Activated CD8-positive, alpha-beta memory T cell treated with anti-CD3 and anti-CD28 coated beads, Interleukin-2, amount 50 U/mL, for 48 hours (primary cell): ENCODE measurements at places on chromosomes 2 and 18.

DNA sequence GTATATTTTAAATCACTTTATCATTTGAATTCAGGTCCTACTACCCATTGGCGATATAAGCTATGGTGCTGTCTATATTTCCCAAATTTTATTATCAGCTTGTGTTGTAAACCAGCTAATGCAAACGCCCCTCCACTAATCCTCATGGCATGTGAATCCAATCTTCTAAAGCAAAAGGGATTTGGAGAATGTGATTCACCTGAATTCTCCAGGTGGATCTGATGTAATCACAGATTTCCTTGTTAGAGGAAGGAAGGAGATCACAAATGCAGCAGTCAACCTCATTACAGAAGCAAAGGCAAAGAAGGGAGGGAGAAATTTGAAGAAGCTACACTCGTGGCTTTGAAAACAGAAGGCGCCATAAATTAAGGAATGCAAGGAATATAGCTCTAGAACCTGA, 431.1 kb upstream of the CDH19 start:
- no peak for DNase-seq

DNA sequence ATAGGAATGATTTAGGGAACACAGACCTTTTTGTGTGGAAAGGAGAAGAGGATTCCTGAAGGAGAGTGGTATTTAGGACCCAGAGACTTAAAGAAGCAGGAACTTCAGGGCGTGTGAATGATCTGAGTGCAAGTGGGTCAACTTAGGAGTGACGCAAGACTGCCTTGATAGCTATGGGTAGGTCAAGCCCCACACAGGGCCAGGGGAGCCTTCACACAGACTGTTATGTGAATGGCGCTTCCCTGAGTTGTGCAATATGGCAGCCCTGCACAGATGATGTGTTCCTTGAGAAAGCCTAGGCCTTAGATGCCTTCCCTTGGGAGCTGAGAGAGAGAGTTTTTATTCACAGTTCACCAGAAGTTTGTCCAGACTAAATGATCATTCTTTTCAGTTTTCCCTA, 47.1 kb upstream of the IGFBP5 start:
- no peak for DNase-seq

GRCh38 chr2:141529659-141530058, 601.2 kb downstream of the LRP1B start:
- no peak for DNase-seq

DNA sequence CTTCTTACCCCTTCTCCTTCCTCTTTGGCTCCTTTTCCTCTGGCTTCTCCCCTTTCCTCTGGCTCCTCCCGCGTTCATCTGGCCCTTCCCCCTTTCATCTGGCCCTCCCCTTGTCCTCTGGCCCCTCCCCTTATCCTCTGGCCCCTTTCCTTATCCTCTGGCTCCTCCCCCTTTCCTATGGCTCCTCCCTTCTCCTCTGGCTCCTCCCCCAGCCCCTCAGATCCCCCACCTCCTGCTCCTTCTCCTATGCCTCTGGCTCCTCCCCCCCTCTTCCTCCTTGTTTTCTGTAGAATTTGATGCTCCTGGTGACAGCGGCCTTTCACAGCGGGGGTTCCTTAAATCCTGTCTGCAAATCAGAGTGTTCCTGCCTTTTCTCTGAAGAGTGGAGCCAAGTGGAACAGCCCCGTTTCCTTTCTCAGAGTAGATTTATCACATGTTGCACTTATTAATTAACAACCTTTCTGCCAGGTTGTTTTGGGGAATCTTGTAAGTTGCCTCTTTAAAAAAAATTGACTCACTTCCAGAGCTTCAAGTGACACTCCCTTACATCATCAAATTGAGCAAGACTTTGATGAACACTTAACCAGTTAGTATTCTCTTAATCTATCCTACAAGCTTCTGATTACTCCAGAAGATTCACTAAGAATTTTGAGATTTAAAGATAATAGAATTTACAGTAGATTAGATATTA, 27.9 kb downstream of the FABP1 start:
- DNase-seq: no peak

GRCh38 chr18:29651122-29651680, 1391.3 kb downstream of the DSC3 start:
- DNase-seq: no peak

- DNase-seq: no peak
Measured at GRCh38 chr2:86185517-86186212, 9.6 kb downstream of the IMMT start.

GRCh38 chr2:191421950-191422349, 176.7 kb downstream of the MYO1B start:
- no peak for DNase-seq

- peak; percentile 61 for DNase-seq
Measured at GRCh38 chr18:76859474-76860339, 37.4 kb downstream of the ZNF236 start.

GRCh38 chr18:12384261-12384660, 7.2 kb upstream of the AFG3L2 start:
- DNase-seq: no peak

- DNase-seq: no peak
Measured at GRCh38 chr2:224257156-224257555, 144.8 kb downstream of the FAM124B start.

- peak; percentile 83 for DNase-seq
Measured at GRCh38 chr2:217886720-217887309, 116.0 kb downstream of the TNS1 start.

- DNase-seq: no peak
Measured at GRCh38 chr2:11177871-11178690, 22.8 kb downstream of the SLC66A3 start.

DNA sequence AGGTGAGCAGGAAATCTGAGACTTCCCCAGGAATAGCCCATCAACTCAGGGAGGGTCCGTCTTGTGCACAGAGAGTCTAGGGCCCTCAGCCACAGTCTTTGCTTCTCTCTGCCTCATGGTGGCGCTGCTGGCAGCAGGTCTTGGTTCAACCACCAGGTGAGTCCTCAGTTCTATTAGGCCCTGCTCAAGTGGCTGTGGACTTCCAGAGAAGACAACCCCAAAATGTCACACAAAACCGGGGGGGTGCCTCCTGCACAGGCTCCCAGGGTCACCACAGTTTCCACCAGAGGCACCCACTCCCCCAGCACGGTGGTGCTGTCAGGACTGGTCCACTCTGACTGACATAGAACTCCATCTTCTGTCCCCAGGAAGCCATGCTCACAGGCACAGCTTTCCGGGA, 2.4 kb upstream of the CHRNG start:
- DNase-seq: no peak

DNA sequence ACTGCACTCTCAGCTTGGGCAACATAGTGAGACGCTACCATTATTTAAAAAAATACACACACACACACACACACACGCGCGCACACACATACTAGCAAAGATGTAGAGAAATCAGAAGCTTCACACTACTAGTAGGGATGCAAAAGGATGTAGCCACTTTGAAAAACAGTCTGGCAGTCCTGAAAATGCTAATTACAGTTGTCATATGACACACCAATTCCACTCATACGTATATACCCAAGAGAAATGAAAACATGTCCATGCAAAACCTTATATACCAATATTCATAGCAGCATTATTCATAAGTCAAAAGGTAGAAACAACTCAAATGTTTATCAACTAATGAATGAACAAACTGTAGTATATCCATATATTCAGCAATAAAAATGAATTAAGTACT, 90.3 kb downstream of the SLC25A12 start:
- no peak for DNase-seq

- DNase-seq: no peak
Measured at GRCh38 chr2:239246723-239247122, 154.1 kb downstream of the HDAC4 start.

DNA sequence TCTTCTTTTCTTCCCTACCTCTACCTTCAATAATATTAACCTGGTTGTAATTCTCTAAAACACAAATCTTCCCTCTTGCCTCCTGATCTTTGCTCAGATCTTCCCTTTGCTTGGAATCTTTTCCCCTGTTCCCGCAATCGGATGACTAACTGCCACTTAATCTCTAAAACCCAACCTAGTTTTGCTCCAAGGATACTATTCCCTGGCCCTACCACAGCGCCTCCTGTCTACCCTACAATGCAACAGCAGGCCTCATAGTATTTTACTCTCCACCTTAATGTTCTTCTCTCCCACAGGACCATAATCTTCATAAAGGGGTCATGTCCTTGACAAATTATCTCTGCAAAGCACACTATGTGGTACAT, 246.8 kb upstream of the TNP1 start:
- no peak for DNase-seq

GRCh38 chr18:75581336-75582131, 154.0 kb upstream of the SMIM21 start:
- DNase-seq: no peak

DNA sequence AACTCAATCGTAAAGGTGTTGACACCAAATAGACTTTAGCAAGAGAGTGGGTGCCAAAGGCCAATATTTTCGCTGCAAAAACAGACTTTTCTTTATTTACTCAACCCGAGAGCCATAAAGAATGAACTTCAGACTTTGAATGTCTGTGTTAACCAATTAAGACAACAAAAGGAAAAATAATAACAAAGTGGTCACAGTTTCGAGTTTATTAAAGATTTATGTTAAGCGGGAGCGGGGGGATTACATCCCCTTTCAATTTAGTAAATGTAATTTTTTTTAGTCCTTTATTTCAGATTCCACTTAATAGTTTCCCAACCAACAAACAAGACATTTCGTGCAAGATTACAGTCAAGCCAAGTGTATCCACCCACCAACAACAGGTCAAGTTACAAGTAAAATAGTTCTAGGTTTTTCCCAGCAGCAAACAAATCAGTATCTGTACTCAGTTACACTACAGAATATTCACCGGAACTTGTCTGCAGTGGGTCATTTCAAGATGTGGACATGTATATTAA, 9.0 kb downstream of the CDH2 start:
- no peak for DNase-seq

GRCh38 chr2:144570566-144570965, 50.6 kb upstream of the ZEB2 start:
- DNase-seq: no peak

DNA sequence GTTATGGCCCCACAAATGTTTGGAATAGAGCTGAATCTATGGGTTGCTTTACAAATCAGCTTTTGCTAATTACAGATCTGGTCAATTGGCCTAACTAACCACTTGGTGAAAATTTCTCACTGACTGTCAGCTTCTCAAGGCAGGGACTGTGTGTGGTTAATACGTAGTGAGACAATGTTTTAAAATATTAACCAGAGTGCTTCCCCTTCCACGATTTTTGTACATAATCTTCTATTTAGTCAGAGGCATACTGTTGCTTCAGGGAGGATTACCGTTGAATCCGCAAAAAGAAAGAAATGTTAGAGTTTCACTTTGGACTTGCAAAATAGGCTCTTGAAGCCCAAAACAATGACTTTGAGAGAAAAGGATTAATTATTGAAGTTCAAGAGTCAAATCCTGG, 14.9 kb upstream of the KCNS3 start:
- no peak for DNase-seq

- no peak for DNase-seq
Measured at GRCh38 chr2:30994227-30995056, 143.8 kb downstream of the GALNT14 start.
